ENCODE measurements at places on chromosomes 3 and 15.
A peak's percentile ranks its signal among the peaks of the same experiment; 100 is the strongest.

DNA sequence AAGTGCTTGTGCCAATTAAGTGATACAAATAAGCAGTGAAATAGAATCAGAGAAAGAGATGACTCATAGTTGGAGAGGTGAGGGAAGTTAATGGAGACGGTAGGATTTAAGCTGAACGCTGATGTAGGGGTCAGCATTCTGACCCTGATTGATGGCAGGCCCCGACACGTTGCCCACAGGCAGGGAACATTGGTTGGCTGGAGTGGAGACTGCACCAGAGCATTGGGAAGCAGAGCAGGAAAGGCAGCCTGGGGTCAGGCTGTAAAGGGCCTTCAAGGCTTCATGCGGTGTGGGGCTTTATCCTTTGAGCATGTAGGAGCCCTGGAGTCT, 68.6 kb downstream of the DCUN1D1 start:
- DNase-seq, result no peak

DNA sequence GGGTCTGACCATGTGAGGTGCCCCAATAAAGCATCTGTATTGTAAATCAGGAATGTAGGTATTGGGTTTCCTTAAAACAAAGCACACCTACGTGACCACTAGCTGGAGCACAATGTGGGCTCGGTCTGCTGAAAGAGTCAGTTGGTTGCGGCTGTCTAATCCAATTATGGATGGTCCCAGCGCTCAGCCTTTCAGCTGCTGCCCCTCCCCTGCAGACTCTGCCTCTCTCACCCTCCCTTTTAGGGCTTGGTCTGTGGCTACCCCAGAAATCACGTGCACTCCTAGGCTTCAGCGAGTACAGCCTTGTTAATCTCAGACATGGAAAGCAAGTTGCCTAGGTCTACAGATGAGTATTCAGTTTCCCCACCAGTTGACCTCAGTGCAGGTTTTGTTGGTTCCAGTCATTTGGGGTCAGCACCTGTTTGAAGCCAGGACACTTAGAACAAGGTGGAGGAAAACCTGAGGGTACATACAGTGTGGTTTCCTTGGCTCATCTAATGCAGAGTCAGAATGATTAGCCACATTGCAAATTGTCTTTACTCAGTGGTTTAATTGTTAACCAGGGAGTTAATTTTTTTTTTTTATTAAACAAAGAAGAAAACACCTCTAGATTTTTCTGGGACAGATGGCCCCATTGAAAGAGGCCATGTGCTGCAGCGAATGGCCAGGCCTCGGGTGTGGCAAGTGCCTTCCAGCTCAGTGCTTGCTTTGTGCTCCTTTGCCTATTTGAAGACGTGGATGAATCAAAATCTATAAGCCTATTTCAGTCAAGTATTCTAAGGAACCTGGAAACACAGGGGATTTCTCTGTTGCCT, 137.7 kb downstream of the IGF1R start:
- peak; percentile 52 for DNase-seq

- DNase-seq, result peak; percentile 6
These were observed 16.8 kb downstream of the EMC4 start for GRCh38 chr15:34241376-34242330.

DNA sequence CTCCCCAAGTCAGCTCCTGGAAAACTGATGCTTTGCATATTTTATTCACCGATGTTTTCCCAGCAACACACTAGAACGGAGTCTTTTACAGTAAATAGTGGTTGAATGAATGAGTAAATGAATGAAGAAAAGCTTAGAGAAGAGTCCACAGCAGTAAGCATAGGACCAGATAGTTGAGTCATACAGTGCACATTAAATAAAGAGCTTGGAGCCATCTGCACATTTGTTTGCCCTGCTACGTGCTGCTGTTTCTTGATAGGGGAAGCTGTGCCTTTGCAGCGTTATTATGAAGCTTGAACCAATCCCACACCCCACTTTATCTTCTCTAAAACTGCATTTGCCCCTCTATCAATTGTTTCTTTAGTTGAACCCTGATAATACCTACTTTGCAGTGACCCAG, 1.2 kb downstream of the FAM98B start:
- peak; percentile 22 for DNase-seq

DNA sequence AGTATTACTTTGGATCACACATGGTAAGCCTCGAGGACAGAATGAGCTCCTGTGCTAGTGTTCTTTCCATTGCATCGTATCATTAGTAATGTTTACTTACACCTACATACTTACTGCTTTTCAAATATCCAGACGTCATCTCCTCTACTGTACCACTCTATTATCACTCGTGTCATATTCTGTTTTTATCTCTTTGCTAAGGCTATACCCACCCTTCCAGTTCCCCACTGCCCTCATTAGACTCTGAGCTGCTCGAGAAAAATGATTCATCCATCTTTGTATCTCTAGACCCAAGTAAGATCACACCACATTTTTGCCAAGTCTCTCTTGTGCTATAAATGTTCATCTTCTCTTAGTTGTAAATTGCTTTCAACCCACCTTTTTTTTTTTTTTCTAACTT, 245.7 kb downstream of the TIGIT start:
- DNase-seq, result no peak

DNA sequence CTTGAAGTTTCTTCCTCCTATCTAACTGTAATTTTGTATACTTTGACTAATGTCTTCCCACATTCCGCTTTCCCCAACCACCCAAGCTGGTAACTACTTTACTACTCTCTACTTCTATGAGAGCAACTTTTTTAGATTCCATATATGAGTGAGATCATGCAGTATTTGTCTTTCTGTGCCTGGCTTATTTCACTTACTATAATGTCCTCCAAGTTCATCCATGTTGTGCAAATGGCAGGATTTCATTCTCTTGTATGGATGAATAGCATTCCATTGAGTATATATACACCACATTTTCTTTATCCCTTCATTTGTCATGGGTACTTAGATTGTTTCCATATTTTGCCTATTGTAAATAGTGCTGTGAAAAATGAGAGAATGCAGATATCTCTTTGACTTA, 78.5 kb upstream of the CCNL1 start:
- DNase-seq, result no peak

DNA sequence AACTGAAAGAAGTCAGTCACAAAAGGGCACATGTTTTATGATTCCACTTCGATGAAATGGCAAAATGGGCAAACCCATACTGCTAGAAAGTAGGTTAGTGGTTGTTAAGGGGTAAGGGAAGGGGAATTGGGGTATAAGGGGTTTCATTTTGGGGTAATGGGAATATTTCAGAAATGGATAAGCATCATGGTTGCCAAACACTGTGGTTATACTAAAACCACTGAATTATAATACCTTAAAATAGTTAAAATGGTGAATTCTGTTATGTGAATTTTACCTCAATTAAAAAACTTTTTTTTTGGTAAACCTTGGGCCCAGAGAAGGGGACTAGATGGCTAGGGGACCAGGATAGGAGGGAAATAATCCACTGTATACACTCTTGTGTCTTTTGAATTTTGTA, 52.3 kb upstream of the BHLHE40 start:
- DNase-seq, result no peak

GRCh38 chr3:65904016-65904415, 134.7 kb downstream of the MAGI1 start:
- DNase-seq, result no peak

DNA sequence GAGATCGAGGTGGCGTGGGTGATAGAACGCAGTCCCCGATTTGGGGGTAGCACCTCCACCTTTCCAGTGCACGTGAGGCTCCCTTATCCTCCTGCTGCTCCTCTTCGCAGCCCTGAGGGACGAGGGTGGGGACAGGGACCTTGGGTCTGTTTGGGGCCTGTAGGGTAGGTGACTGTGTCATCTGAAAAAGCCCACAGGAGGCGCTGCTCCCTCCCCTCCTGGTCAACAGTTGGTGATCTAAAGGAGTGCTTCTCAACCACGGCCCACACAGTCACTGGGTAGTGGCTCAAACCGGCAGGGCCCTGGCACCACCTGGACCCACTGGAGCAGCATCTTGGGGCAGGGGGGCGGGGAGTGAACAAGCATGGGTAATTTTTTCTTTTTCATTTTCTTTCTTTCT, 7.1 kb downstream of the LRRK1 start:
- DNase-seq, result no peak

- no peak for DNase-seq
These were observed 28.6 kb upstream of the PLXNA1 start for GRCh38 chr3:126954141-126954842.

DNA sequence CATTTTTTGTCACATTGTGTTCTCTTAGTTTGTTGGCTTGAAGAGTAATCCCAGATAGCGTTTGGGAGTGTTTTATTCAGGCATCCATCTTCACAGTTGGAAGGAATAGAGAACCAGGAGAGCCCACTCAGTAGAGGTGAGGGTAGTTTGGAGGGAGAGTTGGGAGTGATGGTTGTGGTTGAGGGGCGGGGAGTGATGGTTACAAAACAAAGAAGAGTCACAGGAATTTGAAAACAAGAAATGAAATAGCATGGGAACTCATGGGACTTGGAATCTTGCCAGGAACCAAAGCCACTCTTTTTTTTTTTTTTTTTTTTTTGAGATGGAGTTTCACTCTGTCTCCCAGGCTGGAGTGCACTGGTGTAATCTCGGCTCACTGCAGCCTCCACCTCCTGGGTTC, 36.3 kb downstream of the DUT start:
- peak; percentile 12 for DNase-seq

DNA sequence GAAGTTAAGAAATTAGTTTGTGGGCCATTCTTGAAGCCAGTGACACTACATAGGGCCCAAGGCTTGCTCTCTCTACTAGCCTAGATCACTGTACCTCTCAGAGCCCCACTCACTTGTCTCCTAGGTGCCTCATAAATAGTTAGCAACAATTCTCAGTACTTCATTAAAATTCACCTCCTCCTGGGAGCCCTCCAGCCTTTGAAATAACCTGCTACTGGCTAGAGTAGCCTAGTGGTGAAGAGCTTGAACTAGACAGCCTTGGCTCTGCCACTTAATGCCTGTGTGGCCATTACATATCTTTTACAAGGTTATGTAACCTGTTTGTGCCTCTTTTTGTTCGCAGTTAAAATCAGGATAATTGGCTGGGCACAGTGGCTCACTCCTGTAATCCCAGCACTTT, 89.3 kb downstream of the UBE2E2 start:
- no peak for DNase-seq

DNA sequence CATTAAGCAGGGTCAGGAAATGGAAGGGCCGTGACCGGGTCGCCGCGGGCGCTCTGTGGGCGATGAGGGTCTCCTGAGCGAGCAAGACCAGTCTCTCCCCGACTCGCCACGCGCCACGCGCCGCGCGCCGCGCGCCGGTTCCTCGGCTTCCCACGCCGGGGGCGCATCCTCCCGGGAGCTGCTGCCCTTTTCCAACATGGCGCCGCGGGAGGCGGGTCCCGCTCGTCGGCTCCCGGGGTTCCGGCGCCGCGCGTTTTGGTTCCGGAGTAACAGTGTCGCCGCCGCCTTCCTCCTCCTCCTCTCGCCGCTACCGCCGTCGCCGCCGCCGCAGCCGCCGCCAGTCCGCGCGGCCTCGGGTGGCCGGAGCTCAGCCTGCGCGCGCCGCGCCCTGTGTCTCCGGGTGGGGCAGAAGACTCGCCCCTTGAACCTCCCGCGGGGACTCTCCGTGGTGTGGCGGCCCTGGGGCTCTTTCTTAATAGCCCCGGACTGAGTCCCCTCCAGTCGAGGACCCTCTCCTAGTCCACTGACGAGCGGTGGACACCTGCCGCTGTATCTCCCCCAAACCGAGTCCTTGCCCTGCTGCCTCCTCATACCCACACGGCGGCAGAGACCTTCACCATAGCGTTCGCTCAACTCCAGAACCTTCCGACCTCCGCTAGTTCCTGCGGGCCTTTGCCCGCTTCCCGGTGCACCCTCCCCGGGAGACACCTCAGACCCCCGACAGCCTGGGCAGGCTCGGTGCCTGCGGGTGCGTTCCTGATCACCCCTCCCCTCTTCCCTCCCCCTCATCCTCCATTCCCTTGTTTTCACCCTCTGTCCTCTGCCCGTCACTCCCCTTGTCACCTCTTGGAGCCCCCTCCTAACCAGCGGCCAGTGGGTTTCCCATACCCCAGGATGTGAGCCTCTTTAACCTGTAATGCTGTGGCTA, at the start of gene MAP2K5:
MAP2K5 (plus strand) TSS at position 284 of the 928 bp plus-strand sequence; CDS start at position 917, 633 bp downstream.
- DNase-seq, result peak; percentile 74

- DNase-seq, result no peak
These were observed 5.6 kb downstream of the CSK start for GRCh38 chr15:74787251-74788041.

GRCh38 chr15:39453620-39454019, 127.3 kb upstream of the THBS1 start:
- peak; percentile 21 for DNase-seq

All from NCI-H2171 treated with DMSO at 0.1 percent for 48 hours (cell line).